Skeletal muscle cell (primary cell): ENCODE measurements at places on chromosomes 13 and 19.

DNA sequence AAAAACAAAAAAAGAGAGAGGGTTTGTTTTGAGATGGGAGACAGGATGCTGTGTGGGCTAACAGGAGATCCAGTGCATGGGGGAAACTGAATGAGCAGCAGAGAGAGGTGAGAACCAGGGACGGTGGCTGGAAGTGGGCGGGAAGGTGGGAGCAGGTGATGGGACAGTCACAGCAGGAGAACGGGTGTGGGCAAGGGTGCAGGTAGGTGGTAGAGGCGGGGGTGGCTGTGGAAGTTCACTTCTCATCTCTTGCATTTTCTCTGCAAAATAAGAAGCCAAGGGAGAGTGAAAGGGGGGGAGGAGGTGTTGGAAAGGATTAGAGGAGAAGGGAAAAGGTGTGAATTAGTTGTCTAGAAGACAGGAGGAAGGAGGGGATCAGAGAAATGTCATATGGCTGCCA lies 21.9 kb downstream of the FBXO17 start:
- DNase-seq, result no peak

- no peak for DNase-seq
Measured at GRCh38 chr13:112929783-112930055, 39.3 kb upstream of the MCF2L start.

DNA sequence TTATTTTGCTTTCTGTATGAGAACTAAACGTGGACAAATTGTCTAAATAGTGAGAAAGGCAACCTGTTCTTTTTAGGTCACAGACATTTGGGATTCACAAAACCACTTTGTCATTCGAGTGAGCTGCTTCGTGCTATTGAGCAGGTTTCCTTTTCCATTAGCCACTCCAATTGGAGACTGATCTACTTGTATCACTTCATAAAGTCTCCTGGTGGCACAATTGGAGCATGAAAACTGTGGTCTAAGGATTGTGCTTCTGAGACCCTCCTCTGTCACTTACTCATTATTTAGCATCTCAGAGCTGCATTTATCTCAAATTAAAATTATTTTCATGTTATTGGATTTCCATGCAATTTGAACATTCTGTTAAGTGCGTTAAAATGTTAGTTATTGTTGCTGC lies 397.7 kb downstream of the TDRD3 start:
- DNase-seq, result no peak

- no peak for DNase-seq
Measured at GRCh38 chr19:18895038-18895823, 727 bp downstream of the CERS1 start.

- no peak for DNase-seq
Measured at GRCh38 chr19:14821937-14822336, 13.0 kb downstream of the OR7A5 start.

DNA sequence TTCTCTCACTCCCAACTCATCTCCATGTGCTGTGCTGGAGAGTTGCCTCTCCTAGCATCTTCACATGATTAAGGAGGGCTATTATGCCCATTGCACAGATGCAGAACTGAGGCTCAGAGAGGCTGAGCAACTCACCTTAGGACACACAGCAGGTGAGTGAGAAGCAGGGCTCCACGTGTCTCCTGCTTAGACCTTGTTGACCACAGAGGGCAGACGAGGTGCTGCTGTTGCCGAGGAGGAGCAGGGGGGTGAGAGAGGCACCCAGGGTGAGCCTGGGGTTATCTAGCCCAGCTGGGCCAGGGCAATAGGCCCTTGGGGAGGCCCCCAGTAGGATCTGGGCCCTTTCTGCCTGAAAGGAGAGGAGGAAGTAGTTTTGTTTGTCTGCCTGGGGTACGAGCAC lies 2.4 kb upstream of the HSH2D start:
- DNase-seq, result no peak

DNA sequence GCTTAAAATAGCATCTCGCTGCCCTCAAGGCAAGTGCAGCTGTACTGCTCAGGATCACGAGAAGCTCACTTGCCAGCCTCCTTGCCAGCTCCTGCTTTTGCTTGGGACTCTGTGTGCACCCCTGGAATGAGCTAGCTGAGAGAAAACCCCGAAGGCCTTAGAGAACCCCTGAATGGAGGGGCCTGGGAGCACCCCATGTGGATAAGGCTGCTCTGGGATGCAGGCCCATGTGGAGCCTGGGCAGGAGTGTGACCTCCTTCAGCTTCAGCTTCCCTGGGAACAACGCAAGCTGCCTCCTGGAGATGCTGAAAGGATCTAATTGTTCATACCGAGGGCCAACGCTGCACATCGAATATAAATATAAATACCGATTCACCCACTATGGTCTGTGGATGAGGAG lies 109.2 kb downstream of the HSPH1 start:
- no peak for DNase-seq

- DNase-seq, result no peak
Measured at GRCh38 chr13:74644229-74644628, 510.0 kb upstream of the KLF12 start.

DNA sequence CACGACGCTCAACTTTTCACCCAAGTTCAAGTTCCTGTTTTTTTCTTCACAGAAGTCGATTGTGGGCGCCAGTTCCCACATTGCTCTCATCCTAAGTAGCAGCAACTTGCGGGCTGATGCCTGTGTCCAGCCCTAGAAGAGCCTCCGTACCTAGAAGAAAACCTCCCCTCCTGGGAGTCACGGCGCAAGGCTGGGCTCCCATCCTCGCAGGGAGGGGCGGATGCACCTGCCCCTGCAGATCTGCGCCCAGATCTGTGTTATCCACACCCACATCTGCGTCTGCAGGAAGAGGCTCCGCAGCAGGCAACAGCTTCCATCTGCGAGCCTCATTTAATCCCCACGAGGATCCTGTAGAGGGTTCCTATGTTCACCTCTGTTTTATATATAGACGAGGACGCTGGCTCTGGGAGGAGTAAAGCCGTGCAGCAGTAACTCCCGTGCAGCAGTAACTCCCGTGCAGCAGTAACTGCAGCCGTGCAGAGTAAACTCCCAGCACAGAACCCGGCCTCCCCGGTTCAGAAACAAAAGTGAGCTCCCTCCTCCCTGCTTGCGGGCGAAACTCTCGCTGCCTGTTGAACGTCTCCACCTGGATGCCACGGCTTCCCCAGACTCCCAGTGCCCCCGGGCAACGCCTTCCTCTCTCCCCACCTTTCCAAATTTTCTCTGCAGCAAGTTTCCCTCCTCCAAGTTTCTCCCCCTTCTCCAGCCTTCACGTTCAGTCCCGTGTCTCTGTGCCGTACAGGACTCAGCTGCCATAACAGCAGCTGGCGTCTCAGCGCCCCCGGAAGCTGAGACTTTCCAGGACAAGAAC lies 23.5 kb upstream of the LAIR1 start:
- DNase-seq, result no peak
